ENCODE measurements at places on chromosomes 3 and 15.

- H3K27me3 ChIP-seq: no peaks in the 10 kb centered on the region
- no peak for DNase-seq
- no peaks in the 10 kb centered on the region for H3K36me3 ChIP-seq
- H3K4me3 ChIP-seq: no peak overlapping the region
- no peak overlapping the region for H3K27ac ChIP-seq
Observed at GRCh38 chr3:157375342-157375986, 61.2 kb upstream of the PTX3 start.

GRCh38 chr3:123188058-123188457 is 13.7 kb upstream of the SEC22A start:
- DNase-seq: no peak
- no peaks in the 10 kb centered on the region for H3K4me1 ChIP-seq
- H3K27me3 ChIP-seq: peaks cover 2% of the 10 kb centered on the region

GRCh38 chr15:68484696-68485400 is 52.9 kb upstream of the ITGA11 start:
- H3K4me1 ChIP-seq: no peaks in the 10 kb centered on the region
- H3K27me3 ChIP-seq: peaks cover 9% of the 10 kb centered on the region
- no peaks in the 10 kb centered on the region for H3K36me3 ChIP-seq
- H3K27ac ChIP-seq: no peak overlapping the region
- no peak for DNase-seq

DNA sequence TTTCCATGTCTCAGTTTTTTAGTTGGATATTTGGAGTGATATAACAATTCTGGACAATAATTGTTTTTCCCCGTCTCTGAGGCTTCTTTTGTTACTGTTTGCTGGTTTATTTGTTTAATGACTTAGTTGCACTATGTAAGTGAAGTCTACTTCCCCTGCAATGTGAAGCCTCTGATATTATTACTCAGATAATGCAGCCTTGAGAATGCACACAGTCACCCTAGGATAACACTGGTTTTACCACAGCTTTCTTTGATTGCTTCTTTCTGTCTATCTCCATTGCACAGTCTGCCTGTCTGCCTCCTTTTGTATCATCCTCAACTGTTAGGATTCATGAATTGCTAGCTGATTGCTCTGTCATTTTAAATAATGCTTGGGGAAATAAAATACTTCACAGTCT is 208.7 kb upstream of the ROBO1 start:
- DNase-seq: no peak
- no peak overlapping the region for H3K27ac ChIP-seq
- H3K4me1 ChIP-seq: no peaks in the 10 kb centered on the region
- H3K36me3 ChIP-seq: no peaks in the 10 kb centered on the region
- H3K27me3 ChIP-seq: no peaks in the 10 kb centered on the region

DNA sequence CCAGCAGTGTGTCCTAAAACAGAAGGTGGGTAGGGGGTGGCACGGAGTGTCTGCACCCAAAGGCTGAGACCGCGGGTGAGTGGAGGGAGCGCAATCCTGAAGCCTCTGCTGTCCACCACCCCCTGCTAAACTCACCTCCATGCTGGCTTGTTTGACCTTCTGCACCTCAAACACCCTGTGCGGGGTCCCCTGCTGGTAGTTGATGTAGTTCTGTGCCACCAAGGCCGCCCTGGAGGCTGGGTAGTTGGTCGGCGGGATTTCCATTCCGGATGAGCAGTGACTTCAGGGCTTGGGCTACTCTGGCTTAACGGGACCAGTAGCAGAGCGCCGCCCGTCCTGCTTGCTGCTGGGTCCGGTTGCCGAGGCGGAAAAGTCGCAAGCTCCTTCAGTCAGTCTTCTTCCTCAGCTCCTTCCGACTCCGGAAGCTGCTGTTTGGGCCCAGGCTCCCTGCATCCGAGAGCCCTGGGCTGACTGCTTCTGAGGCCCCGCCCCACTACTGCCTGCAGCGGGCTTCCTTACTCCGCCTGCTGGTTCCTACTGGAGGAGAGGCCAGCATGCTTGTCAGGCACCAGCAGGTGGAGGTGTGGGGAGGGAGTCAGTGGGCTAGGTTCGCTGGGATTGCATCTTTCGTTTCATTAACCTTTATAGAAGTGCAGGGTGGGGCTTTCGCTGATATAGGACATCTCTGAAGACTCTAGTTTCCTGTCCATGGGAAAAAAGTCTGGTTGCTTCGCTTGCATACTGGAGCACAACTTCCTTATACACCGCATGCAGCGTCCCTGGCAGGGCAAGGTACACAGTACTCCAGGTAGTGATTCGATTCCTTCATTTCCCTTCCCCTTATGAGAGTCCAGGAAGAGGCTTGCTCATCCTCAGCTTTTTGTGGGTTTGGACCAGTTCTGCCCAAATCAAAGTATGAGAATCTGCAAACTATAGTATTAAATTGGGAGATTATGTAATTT is at the start of gene LXN:
TSS of gene LXN (minus strand) at position 434 of the 962 bp plus-strand sequence. CDS start at position 264, 170 bp downstream.
- H3K36me3 ChIP-seq: peaks cover 8% of the 10 kb centered on the region
- H3K27me3 ChIP-seq: peaks cover 2% of the 10 kb centered on the region
- H3K4me3 ChIP-seq: peak within 1 kb of the TSS; percentile 80
- H3K4me1 ChIP-seq: peaks cover 41% of the 10 kb centered on the region

DNA sequence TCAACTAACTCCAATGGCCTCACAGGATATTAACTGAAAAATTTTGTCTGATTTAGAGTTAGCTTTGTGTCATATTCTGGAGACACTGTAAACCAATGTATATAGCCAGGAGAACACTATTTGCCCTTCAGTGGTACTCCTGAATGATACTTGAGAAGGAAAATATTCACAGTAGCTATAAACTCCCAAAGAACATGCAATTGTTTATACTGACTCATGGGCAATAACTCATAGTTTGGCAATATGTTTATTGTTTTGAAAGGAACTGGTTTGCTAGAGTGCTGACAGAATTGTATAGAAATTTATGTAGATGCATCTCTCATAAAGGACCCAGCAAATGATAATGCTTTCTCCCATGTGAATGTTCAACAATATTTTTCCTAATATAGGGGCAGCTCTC is 537.6 kb downstream of the PLOD2 start:
- no peaks in the 10 kb centered on the region for H3K4me1 ChIP-seq
- H3K27me3 ChIP-seq: no peaks in the 10 kb centered on the region
- DNase-seq: no peak
- no peak overlapping the region for H3K4me3 ChIP-seq

DNA sequence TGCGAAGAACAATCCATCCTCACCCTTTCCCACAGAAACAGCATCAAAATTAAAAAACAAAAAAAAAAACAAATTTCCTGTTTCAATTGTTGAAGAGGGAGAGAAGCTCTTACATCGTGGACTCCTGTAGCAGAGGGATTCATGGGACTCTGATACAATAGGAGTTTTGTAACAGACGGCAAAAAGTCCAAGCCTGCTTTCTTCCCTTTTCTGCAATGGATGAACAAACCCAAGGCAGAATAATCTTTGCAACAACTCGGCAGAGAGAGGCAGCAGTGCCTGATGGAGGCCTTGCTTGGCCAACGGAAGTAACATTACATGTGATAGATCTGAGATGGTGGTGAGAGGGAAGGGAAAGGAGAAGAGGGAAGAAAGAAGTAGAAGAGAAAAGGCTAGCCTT is 26.9 kb downstream of the CCR4 start:
- peaks cover 8% of the 10 kb centered on the region for H3K4me1 ChIP-seq
- no peak overlapping the region for H3K4me3 ChIP-seq

DNA sequence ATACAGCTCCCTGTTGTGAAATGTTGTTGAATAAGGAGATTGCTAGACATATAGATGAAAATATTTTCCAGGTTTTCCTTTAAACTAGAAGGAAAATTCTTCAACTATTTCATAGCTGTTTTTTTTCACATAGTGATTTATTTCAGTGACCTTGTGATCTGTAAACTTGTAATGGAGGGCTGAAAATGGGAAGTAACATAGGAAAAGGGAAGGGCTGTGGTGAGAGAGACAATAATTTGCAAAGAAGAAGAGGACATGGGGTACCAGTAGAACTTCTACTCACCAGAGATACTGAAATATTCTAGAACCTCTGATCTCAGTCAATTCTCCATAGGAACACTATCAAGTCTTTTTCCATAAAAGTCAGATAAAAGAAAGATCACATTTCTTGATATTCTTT is 60.4 kb downstream of the PLS1 start:
- H3K4me1 ChIP-seq: no peaks in the 10 kb centered on the region
- DNase-seq: no peak
- no peak overlapping the region for H3K27ac ChIP-seq
- H3K27me3 ChIP-seq: no peaks in the 10 kb centered on the region

- H3K4me3 ChIP-seq: no peak overlapping the region
- no peaks in the 10 kb centered on the region for H3K36me3 ChIP-seq
- no peaks in the 10 kb centered on the region for H3K27me3 ChIP-seq
- no peak overlapping the region for H3K27ac ChIP-seq
- no peak for DNase-seq
- peaks cover 29% of the 10 kb centered on the region for H3K4me1 ChIP-seq
Observed at GRCh38 chr3:183548262-183548769, 7.2 kb downstream of the KLHL6 start.

- no peaks in the 10 kb centered on the region for H3K36me3 ChIP-seq
- H3K27ac ChIP-seq: no peak overlapping the region
- no peaks in the 10 kb centered on the region for H3K27me3 ChIP-seq
- H3K4me1 ChIP-seq: no peaks in the 10 kb centered on the region
- H3K4me3 ChIP-seq: no peak overlapping the region
- DNase-seq: no peak
Observed at GRCh38 chr15:53675832-53676231, 83.6 kb downstream of the WDR72 start.

- peaks cover 4% of the 10 kb centered on the region for H3K36me3 ChIP-seq
- H3K27ac ChIP-seq: peak overlapping the region; percentile 17
- no peaks in the 10 kb centered on the region for H3K27me3 ChIP-seq
- no peak overlapping the region for H3K4me3 ChIP-seq
Observed at GRCh38 chr3:10283638-10284037, 9.1 kb downstream of the GHRL start.

GRCh38 chr15:89187986-89188514 is 33.3 kb downstream of the RLBP1 start:
- H3K27me3 ChIP-seq: no peaks in the 10 kb centered on the region
- no peak for DNase-seq
- H3K36me3 ChIP-seq: peaks cover 22% of the 10 kb centered on the region
- H3K27ac ChIP-seq: peak overlapping the region; percentile 55

GRCh38 chr3:31230425-31231223 is 302.1 kb upstream of the STT3B start:
- no peaks in the 10 kb centered on the region for H3K36me3 ChIP-seq
- peaks cover 85% of the 10 kb centered on the region for H3K4me1 ChIP-seq
- H3K27me3 ChIP-seq: no peaks in the 10 kb centered on the region
- no peak for DNase-seq
- no peak overlapping the region for H3K27ac ChIP-seq
